PC-9 (cell line): ENCODE measurements at places on chromosomes 11 and 22. TPM values are rescaled to one million over a fixed set of nuclear protein-coding genes. Genes with fewer than 3 reads are reported as not detected.

GRCh38 chr11:326842-327580, 6.4 kb upstream of the IFITM3 start:
- no peak overlapping the region for H3K4me3 ChIP-seq
- no peaks in the 10 kb centered on the region for H3K36me3 ChIP-seq
- no peaks in the 10 kb centered on the region for H3K4me1 ChIP-seq
- H3K27me3 ChIP-seq: no peaks in the 10 kb centered on the region
- DNase-seq: no peak
- no peak overlapping the region for H3K27ac ChIP-seq

DNA sequence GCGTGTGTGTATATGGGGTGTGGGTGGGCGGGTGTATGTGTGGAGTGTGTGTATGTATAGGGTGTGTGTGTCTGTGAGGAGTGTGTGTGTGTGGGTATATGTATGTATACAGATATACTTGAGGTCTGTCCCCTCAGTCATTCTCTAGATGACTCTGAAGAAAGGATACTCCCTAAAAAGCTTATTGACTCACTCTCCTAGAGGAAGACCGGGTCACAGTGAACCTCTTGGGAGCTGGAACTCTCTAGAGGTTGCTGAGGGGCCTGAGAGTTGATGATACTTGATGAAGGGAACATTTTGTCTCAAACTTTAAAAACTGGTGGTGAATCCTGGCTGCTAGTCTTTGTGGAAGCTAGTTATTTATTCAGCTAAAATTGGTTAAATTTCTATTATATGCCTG, 15.1 kb downstream of the STX3 start:
- H3K27ac ChIP-seq: no peak overlapping the region
- H3K27me3 ChIP-seq: no peaks in the 10 kb centered on the region
- H3K4me3 ChIP-seq: no peak overlapping the region
- peaks cover 24% of the 10 kb centered on the region; the same call in 1 of the 2 replicates for H3K36me3 ChIP-seq

DNA sequence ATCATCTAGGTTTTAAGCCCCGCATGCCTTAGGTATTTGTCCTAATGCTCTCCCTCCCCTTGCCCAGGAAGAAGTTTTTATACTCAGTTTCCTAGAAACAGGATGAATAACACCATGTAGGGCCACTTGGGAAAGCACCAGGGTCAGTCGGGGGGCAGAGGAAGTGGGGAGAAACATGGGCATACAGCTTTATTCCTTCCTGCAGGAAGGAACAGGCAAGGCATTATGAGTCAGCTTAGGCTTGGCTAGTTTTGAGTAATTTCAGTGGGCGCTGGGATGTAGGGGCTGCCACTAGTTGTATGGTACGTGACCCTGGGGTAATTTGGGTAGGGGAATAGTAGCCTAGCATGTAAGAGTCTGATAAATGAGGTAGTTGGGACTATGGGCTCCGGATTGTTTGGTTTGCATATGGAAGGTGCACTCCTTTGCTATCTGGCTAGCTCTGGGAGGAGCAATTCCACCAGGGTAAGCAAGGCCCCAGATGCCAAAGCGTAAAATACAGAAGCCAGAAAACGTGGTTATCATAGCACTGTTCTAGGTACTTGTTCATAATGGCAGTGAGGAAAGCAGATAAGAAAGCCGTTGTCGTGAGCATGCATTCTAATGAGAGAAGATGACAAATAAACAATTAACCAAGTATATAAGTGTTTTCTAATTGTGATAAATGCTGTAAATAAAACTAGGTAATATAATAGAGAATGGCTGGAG, 24.8 kb downstream of the ACER3 start:
- no peak overlapping the region for H3K27ac ChIP-seq
- no peak for DNase-seq
- H3K4me1 ChIP-seq: peaks cover 6% of the 10 kb centered on the region; the same call in 1 of the 2 replicates

DNA sequence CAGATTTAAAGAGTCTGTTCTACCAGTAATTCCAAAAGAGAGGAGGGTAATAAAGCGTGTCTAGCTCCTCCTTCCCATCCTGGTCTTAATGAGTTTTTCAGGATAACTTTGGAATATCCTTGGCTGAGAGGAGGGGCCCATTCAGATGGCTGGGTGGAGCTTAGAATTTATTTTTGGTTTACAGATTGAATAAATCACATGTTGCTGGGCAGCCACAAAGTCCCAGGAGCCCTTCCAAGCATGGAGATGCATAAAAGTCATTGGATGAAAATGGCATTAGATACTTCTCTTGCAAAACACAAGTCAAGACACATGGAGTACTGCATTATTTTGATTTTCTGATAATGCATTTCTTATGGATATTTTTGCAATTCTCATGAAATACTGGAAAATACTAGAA, 139.0 kb downstream of the TRPC6 start:
- no peak overlapping the region for H3K27ac ChIP-seq
- H3K4me3 ChIP-seq: no peak overlapping the region
- H3K4me1 ChIP-seq: no peaks in the 10 kb centered on the region
- no peak for DNase-seq
- no peaks in the 10 kb centered on the region for H3K36me3 ChIP-seq

- no peak for DNase-seq
Measured at GRCh38 chr22:43707648-43708047, 104.5 kb downstream of the EFCAB6 start.

DNA sequence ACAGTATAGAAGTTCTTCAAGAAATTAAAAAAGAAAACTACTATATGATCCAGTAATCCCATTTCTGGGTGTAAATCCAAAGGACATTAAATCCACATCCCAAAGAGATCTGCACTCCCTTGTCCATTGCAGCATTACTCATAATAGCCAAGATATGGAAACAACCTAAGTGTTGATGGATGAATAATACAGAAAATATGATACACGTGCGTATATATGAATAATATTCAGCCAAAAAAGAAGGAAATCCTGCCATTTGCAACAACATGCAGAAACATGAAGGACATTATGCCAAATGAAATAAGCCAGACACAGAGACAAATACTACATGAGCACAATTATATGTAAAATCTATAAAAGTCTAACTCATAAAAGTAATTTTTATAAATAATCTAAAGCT, 306.3 kb upstream of the ANO3 start:
- H3K36me3 ChIP-seq: no peaks in the 10 kb centered on the region
- no peaks in the 10 kb centered on the region for H3K4me1 ChIP-seq
- no peak overlapping the region for H3K27ac ChIP-seq
- H3K4me3 ChIP-seq: no peak overlapping the region
- H3K27me3 ChIP-seq: no peaks in the 10 kb centered on the region

DNA sequence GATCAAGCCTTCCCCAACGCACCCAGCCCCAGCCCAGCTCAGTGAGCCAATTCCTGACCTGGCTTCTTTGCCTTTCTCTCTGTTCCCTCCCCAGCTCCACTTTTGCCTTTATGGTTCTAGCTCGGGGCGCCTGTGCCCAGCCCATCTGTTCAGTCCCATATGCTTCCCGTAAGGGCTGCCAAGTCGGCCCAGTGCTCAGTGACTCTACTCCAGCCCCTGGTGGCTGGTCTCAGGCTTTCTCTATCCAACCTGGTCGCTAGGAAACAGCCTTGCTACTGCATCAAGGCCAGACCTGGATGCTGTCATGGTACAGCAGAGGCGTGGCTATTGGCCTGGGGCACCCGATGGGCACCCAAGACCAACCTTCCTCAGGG, 178.0 kb downstream of the DSCAML1 start:
- no peak for DNase-seq
- no peaks in the 10 kb centered on the region for H3K4me1 ChIP-seq
- H3K4me3 ChIP-seq: no peak overlapping the region
- H3K27me3 ChIP-seq: peaks cover 75% of the 10 kb centered on the region
- no peaks in the 10 kb centered on the region for H3K36me3 ChIP-seq

DNA sequence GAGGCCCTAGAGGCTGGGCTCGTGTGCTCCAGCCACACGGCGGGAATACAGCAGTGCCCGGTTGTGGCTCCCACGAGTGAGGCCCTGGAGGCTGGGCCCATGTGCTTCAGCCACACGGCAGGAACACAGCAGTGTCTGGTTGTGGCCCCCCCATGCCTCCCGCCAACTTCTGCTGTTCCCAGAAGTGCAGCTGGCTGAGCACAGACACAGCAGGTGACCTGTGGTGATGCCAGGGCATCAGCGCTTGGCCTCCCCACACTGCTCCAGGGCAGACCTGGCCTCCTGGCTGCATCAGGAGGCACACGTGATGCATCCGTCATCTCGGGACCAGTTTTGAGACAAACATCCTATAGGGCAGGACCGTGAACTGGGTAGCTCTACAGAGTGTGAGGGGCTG, 110.3 kb downstream of the KCNQ1OT1 start:
- H3K4me1 ChIP-seq: no peaks in the 10 kb centered on the region
- H3K27me3 ChIP-seq: peaks cover 45% of the 10 kb centered on the region
- no peak overlapping the region for H3K4me3 ChIP-seq
- no peak for DNase-seq

DNA sequence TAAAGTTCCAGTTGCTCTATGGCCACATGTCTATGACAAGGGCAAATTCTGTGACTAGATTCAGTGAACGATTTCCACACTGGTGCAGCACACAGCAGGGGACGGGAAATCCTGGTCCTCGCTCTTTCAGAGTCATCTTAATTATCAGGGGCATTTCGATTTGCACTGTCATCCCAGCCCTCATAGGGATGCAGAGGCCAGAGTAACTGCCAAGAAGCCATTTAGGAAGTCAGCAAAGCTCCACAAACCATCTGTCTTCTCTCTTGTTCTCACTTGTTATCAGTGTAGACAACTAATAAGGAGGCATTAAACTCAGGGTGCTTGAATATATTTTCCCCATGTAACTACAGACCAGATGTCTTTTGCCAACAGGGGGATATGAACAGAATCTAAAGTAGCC, 151.7 kb downstream of the STK33 start:
- no peaks in the 10 kb centered on the region for H3K36me3 ChIP-seq
- DNase-seq: no peak
- no peaks in the 10 kb centered on the region for H3K4me1 ChIP-seq
- H3K4me3 ChIP-seq: no peak overlapping the region
- no peaks in the 10 kb centered on the region for H3K27me3 ChIP-seq

DNA sequence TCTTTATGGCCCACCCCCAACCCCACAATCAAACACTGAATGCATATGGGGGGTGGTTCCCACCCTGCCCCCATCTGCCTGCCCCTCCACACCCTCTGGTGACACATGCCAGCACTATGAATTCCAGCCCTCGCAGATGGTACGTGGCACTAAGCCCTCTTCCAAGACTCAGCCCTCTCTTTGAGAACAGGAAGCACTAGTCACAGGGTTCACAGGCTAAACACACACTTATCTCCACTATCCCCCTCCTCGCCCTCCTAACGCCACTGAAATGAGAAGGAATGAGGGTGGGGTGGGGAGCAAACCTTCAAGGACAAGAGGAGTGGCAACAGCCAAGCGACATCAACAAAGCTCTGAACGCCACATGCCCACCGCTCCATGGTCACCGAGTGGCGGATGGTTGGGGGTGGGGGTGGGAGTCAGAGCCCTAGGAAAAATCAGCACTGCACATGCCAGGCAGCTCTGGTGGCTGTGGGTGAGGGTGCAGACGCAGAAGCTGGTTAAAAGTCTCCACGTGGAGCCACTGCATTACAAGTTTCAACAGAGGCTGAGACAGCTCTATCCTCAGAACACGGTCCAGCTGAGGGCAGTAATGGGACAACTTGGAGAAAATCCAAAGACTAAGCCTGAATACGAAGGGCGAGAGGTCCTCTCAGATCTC, 33.6 kb downstream of the TMEM184B start:
- H3K27me3 ChIP-seq: no peaks in the 10 kb centered on the region
- peak overlapping the region; percentile 12; the same call in 1 of the 2 replicates for H3K4me3 ChIP-seq
- H3K27ac ChIP-seq: peak overlapping the region; percentile 97
- H3K4me1 ChIP-seq: peaks cover 81% of the 10 kb centered on the region
- peaks cover 20% of the 10 kb centered on the region; the same call in 1 of the 2 replicates for H3K36me3 ChIP-seq
- DNase-seq: peak; percentile 99

- no peak overlapping the region for H3K4me3 ChIP-seq
- DNase-seq: no peak
- H3K27ac ChIP-seq: no peak overlapping the region
- H3K36me3 ChIP-seq: no peaks in the 10 kb centered on the region
- H3K4me1 ChIP-seq: no peaks in the 10 kb centered on the region
- H3K27me3 ChIP-seq: peaks cover 42% of the 10 kb centered on the region
Measured at GRCh38 chr11:116603728-116604323, 169.0 kb downstream of the BUD13 start.

Gene FADD
- 47.8 and 50.5 TPM in 2 replicates for total RNA-seq

Gene DEUP1
- not detected in 2 replicates for total RNA-seq

Gene TRIM49
- not detected in 2 replicates for total RNA-seq

Gene GPHA2
- 1.0 and 2.1 TPM in 2 replicates for total RNA-seq

Gene MMP27
- not detected in 2 replicates for total RNA-seq
